ENCODE measurements at places on chromosomes 13 and 19.

DNA sequence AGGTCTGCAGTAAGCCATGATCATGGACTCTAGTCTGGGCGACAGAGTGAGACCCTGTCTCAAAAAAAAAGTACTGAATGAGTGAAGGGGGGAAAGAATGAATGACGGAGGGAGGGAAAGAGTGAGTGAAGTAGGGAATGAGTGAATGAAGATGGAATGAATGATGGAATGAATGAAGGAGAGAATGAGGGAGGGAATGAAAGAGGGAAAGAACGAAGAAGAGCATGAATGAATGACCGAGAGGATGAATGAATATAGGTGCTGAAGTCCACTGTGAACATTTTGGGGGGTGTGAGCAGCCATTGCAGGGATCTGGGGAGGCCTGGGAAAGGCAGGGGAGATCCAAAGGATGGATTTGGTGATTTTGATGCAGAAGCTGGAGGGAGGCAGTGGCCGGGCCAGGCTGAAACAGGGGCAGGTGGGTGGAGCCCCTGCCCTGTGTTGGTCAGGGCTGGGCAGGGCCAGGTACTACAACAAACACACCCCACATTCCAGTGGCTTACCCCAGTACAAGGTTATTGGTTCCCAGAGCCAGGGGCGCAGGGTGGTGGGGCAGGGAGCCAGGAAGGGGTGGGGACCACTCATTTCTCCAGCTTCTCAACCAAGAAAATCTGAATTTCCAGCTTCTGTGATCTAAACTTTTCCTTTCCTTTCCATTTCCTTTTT lies 14.3 kb downstream of the SLC27A1 start:
- no peak for DNase-seq

GRCh38 chr19:20321139-20321763 lies 154.2 kb downstream of the ZNF486 start:
- no peak for DNase-seq

- no peak for DNase-seq
Observed at GRCh38 chr13:33514362-33514761, 228.8 kb upstream of the STARD13 start.

DNA sequence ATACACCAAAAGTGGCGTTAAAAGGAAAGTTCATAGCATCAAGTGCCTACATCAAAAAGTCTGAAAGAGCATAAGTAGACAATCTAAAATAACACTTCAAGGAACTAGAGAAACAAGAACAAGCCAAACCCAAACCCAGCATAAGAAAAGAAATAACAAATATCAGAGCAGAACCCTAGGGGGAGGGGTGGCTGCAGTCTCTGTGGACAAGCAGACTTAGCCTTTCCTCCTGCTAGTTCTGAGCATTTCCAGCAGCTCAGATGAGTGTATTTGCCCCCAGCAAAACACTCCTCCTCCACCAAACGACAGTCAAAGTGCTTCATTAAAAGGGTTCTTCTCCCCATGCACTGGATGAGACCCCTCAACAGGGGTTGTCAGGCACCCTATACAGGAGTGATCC lies 7.1 kb upstream of the ZNF90 start:
- DNase-seq, result no peak

GRCh38 chr13:95494082-95494681 lies 58.3 kb upstream of the CLDN10 start:
- DNase-seq, result no peak

DNA sequence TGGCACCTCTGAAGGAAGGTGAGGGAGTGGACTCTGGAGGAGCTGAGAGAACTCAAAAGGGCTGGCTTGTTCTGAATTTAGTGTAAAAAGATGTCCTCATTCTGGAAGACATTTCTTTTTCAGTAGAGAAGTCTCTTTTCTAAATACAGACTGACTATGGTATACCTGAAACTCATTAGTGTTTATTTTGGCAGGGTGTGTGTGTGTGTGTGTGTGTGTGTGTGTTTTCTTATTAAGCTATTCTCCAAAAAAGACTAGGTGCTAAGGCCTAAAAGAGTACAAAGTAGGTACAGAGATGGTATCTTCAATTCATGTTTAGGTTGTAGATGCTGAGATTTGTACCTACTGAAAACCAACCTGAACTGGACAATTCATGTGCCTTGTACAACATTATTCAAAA lies 196.4 kb downstream of the SPRY2 start:
- no peak for DNase-seq

DNA sequence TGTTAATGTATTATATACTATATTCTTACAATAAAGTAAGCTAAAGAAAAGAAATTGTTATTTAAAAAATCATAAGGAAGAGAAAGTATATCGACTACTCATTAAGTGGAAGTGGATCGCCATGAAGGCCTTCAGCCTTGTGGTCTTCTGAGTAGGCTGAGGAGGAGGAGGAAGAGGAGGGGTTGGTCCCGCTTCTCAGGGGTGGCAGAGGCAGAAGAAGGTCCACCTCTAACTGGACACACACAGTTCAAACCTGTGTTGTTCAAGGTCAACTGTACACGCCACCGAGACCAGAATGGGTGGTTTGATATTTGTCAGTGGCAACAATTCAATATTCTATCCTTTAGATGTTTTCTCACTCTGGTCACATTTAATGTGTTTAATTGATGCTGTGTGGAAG lies 67.2 kb downstream of the ALOX5AP start:
- no peak for DNase-seq

DNA sequence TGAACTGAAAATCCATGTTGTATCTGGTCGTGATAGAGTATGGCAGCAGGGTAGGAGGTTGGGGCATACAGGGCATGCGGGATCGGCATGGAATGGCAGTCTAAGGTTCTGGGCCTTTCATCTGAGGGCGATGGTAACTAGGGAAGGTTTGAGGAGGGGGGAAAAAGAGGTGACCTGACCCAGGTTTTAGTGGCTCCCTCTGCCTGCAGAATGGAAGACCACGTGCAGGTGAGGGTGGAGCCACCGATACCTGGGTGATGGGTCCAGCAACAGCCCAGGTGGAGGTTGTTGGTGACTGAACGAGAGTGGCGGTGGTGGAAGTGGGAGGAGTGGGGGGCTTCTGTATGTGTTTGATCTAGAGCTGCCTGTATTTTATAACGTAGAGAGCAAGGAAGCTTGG lies 3.8 kb downstream of the ZNF749 start:
- DNase-seq, result no peak

DNA sequence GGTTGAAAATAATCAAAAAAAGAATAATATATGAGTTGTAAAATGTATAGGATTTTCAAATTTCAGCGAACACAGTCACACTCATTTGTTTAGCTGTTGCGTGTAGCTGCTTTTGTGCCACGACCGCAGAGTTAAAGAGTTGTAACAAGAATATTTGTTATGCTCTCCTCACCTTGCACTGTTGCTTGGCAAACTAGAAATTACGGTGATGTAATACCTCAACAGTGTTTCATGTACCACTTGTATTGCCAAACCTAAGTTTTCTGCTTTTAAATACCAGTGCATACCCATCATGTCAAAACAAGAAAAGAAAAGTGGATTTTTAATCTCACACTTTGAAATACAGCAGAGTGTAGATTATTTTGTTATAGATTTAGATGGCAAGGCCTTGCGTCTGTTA lies 201.1 kb downstream of the NBEA start:
- no peak for DNase-seq

GRCh38 chr13:101875717-101876393 lies 423.4 kb downstream of the ITGBL1 start:
- DNase-seq, result no peak

DNA sequence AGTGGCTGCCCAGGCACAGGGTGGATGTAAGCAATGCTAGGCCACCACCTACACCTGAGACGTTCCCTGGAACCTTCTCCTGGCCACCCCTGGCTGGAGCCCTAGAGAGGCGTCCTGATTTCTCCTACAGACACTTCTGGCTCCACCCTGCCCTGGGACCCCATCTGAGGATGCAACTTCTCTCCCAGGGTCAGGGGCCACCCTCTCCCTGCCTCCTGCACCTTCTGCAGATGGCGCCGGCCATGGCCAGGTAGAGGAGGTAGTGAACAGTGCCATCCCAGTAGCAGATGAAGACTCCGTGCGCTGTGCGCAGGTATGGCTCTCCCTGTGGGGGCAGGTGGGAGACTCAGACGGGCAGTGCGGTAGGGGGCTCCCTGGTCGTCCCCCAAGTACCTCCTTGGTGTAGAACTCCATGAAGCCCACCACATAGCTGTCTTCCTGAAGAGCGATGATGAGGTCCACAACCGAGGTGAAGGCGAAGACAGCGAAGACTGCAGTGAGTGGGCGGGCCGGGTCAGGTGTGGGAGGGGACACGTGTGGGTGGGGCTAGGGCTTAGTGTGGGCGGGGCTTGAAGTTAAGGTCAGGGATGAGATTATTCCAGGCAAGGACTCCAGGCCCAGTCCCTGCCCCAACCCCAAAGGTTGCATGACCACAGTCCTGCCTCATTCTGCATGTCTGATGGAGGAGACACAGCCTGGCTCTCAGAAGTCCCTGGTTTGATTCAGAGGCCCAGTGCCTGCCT lies 3.0 kb downstream of the TM6SF2 start:
- DNase-seq, result no peak

DNA sequence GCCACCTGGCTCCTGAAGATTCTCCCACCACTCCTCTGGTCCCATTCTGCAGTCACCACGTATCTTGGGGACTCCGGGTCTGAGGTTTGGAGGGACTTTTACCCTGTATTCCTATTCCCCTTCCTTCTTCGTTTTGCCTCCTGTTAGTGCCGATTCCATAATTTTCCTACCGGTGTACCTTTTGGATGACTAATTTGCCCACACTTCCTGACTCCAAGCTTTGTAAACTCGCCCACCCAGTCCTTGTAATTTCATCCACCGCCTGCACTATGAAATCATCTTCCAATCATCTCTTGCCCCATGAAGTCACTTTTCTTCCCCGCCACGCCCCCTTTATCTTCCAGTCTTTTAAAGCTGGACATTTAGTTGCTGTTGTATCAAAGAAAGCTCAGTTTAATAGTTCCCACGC lies 572 bp downstream of the UCHL3 start:
- no peak for DNase-seq

- no peak for DNase-seq
Observed at GRCh38 chr13:73935991-73936390, 198.2 kb downstream of the KLF12 start.

All from naive thymus-derived CD8-positive, alpha-beta T cell (primary cell).